ENCODE measurements at places on chromosomes 6 and 20.
A peak's percentile ranks its signal among the peaks of the same experiment; 100 is the strongest.

- no peak for DNase-seq
These were observed 564.4 kb downstream of the HAO1 start for GRCh38 chr20:7375905-7376304.

- DNase-seq = no peak
These were observed 17.4 kb downstream of the COL20A1 start for GRCh38 chr20:63310265-63310991.

DNA sequence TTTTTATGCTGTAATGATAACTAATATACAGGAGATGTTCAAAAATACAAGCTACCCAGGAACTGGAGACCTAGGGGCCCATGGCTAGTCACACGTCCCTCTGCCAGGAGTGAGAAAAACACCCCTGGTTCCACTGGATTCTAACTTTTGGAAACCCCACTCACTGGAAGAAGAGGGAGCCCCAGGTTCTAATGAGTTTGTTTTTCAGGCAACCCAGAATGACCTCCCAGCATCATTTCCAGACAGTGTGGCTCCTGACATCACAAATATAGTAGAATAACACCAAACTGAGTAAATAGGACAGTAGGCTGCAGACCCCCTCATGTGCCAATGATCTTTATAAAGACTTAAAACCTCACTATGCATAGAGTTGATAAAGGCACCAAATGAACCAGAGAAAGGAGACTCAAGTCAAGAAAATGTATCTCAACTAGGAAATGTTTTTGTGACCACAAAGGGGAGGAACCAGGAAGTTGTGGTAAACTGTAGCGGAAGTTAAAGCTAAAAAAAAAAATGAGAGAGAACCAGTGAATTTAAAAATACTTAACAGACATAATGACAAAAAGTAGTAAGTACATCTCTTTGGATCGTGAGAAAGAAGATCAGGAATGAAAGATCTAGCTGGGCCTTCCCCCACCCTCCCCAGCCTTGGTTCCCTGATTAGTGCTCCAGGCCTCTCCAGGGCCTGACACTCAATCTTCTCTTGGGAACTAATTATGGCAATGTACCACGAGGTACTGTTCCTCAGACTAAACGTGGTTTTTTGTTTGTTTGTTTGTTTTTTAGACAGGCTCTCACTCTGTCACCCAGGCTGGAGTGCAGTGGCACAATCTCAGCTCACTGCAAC lies 19.8 kb downstream of the HLA-E start:
- no peak for DNase-seq

DNA sequence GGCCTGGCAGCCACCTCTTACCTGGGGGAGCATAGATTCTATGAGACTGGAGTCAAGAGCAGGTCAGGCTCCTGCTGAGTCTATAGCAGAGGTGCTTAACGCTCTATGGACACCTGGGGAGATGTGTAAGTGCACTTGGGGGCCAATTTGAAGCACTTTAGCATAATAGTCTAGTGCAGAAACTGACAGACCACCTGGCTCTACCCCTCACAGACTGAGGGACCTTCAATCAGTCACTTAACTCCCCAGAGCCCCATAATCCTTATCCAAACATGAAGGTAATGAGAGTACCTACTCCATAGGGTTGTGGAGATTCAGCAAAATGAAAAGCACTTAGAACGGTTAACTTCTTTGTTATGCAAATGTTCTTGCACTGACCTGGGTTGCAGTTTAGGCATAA lies 87.3 kb upstream of the SLC22A16 start:
- DNase-seq = no peak

GRCh38 chr6:20367743-20368485 lies 33.8 kb upstream of the E2F3 start:
- DNase-seq = no peak

- DNase-seq = no peak
These were observed 174.7 kb downstream of the BMP7 start for GRCh38 chr20:57091748-57092111.

DNA sequence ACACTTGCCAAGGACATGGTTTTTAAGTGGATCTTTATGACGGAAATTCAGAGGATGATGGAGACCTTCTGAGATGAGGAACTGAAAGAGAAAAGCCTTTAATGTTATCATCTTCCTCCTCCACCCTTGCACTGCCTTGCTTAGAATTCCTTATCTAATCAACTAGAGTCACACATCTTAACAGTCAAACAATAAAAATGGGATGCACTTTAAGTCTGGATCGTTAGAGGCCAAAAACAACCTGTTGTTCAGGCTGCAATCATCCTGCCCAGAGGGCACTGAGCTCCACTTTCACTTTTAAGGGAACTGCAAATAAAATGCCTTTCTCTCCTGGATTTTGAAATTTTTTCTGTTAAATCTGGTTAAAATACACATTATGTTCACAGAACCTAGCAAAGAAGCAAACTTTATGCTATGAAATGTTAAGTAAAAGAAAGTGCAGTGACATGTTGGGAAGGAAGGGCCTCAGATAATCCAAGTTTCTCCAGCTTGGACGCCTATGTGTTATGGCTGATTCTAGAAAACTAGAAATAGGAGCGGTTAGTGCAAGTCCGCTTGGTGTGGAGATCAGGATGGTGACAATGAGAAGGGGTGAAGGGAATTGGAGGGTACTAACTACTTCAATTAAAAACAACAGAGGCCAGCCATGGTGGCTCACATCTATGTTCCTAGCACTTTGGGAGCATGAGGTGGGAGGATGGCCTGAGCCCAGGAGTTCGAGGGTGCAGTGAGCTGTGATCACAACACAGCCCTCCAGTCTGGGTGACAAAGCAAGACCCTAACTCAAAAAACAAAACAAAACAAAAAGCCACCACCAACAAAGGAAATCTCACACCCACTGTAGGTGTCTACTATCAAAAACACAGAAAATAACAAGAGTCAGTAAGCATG lies 66.4 kb upstream of the KIF13A start:
- no peak for DNase-seq

GRCh38 chr6:17421406-17421805 lies 28.0 kb downstream of the CAP2 start:
- no peak for DNase-seq

GRCh38 chr20:47734870-47735269 lies 50.4 kb downstream of the SULF2 start:
- no peak for DNase-seq

GRCh38 chr6:36445621-36446020 lies 2.8 kb downstream of the KCTD20 start:
- DNase-seq = no peak

DNA sequence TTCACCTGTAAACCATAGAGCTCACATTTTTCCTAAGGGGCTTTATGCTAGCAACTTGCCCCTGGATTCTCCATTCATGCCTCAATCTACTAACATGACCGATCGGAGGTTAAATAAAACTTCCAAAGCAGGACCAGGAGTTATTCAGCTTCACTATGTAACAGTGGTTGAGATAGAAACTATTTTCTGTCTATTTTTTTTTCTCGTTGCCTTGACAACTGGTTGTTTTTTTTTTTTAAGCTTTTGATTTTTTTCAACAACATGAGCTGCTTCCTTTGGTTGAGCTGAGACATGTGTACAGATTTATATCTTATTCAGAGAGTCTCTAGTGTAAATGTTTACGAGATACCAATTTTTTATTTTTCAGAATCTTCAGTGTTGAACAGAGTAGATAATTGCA lies 85.7 kb downstream of the SHLD1 start:
- no peak for DNase-seq

DNA sequence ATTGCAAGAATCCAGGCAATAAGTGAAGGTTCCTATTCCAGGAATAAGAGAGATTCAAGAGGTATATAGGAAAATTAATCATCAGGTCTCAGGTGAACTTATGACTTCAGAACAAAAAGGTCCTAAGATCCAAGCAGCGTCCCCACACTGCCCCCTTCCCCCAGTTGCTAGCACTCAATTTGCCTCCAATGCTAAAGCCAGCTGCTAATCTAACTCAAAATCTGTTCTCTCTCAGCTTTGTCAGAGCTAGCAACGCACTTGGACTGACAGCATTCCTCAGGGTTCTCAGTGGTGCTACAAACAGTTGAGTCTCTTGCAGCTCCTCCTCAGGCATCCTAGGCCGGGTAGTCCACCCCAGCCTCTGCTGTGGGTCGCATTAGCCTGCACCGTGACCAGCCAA lies 148.3 kb downstream of the RFX6 start:
- no peak for DNase-seq

- DNase-seq = no peak
These were observed 48.1 kb upstream of the HLA-E start for GRCh38 chr6:30441171-30441570.

DNA sequence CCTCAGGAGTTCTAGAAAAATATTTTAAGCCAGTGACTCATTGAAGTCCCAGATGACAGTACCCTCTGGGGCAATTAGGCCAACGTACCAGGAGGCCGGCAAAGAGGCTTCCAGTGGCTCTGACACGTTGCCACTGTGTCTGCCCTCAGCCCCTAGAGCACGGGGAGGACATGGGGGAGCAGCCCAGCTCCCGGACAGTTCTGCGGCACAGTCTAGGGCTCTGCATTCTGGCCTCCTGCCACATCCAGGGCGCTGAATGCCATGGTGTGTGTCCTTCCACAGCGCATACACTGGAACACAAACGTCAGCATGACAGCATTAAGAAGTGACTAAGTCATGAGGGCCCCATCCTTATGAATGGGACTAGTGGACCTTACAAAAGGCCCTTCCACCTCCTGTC lies 156.2 kb downstream of the RNASET2 start:
- no peak for DNase-seq

- no peak for DNase-seq
These were observed 1.3 kb downstream of the MCUR1 start for GRCh38 chr6:13813026-13813425.

GRCh38 chr6:31122791-31123706 lies 2.8 kb upstream of the CDSN start:
- DNase-seq = peak; percentile 14

DNA sequence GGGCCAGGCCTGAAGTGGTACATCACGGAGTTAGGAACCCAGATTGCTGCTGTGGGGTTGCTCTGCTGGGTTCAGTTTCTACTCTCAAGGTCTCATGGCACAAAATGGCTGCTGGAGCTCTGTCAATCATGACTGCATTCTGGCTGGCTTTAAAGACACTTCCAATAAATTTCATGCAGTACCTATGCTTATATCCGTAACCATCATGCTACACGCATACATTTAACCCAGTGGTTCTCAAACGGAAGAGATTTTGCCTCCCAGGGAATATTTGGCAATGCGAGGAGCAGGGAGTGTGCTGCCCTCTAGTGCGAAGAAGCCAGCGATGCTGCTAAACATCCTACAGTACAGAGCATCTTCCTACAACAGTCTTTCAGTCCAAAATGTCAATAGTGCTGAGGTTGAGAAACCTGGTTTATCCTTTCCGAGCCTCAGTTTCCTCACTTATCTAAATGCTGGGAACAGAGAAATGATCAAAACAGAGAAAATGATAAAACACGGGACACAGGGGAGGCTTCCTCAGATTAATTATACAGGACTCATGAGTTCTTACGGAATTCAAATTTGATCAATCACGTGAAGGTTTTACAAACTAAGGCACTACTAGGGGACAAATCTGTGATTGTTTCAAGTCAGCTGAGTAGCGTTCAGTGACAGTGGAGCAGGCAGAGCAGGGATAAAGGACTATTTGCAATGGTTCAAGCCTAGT lies 9.6 kb upstream of the SLC2A10 start:
- no peak for DNase-seq

GRCh38 chr6:126738146-126738545 lies 380.3 kb upstream of the RSPO3 start:
- DNase-seq = no peak

GRCh38 chr6:40569162-40569910 lies 17.8 kb downstream of the LRFN2 start:
- DNase-seq = no peak

DNA sequence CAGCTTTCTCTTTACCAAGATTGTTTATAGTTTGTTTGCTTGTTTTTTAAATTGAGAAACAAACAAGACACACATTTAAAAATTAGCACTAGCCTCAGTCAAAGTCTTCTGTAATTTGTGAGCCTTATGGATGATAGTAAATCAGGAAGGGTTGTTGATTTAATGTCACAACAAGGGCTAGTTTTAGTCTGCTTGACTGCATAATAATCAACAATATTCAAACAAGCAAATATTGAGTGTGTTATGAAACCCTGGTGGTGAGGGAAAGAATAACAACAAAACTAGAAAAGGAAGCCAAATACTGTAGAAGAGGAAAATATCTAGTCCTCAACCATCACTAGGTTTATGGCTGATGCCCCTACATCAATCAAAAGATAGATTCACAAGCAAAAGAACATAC lies 228.6 kb downstream of the TBC1D7 start:
- DNase-seq = no peak

- no peak for DNase-seq
These were observed 23.8 kb upstream of the DUSP22 start for GRCh38 chr6:268394-268935.

- no peak for DNase-seq
These were observed 85.8 kb downstream of the MAP3K5 start for GRCh38 chr6:136706430-136706829.

GRCh38 chr20:2829376-2829775 lies 11.1 kb downstream of the PCED1A start:
- no peak for DNase-seq

DNA sequence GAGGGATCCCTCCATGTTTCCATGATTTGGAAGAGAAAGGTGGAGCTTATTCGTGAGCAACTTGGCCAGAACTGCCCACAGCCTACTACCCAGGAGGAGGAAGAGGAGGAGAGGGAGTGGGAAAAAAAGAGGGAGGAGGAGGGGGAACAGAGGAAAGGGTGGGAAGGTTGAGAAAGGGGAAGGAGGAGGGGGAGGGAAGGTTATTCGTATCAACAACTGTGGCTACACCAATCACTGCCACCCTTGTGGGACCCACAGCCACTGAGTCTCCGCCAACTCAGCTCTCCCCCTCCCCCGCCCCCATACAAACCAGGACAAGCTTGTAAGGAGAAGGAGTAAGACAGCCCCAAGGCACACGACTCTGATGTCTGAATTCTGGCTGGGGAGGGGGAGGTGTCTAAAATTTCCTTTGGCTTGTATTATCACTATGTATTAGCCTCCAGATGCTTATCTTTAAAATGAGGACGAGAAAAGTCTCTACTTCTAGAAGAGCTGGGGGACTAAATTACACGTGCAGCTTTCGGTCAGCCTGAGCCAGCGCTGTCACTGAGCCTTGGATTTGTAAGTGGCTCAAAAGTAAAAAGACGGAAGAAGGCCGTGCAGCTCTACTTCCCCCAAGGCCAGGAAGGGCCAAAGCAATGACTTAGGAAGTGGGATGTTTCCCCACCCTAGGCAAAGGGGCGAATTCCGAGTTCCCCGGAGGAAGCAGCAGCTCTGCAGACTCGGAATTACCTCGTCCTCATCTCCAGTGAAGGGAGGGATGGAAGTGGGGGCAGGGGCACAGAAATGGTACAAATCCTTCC lies 1.0 kb downstream of the FKBP1A start:
- no peak for DNase-seq

GRCh38 chr6:14707276-14707675 lies 538.6 kb upstream of the JARID2 start:
- DNase-seq = no peak

DNA sequence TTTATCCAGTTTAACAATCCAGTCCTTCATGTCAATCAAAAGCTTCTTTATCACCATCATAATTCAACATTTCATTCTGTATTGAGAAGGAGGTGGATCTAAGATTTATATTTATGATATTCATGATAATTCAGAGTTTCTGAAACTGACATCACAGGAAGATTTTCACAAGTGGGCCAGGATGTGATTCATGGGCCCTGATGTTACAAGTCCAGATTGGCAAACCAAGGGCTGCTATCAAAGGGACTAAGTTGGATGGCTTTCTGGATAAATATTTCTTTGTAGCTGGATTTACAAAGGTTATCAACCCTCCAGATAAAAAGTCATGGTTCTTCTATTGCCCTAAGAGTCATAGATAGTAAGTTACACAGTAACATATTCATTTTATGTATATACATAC lies 866.5 kb downstream of the KIF16B start:
- DNase-seq = no peak
